ENCODE measurements at places on chromosomes 2 and 18.

DNA sequence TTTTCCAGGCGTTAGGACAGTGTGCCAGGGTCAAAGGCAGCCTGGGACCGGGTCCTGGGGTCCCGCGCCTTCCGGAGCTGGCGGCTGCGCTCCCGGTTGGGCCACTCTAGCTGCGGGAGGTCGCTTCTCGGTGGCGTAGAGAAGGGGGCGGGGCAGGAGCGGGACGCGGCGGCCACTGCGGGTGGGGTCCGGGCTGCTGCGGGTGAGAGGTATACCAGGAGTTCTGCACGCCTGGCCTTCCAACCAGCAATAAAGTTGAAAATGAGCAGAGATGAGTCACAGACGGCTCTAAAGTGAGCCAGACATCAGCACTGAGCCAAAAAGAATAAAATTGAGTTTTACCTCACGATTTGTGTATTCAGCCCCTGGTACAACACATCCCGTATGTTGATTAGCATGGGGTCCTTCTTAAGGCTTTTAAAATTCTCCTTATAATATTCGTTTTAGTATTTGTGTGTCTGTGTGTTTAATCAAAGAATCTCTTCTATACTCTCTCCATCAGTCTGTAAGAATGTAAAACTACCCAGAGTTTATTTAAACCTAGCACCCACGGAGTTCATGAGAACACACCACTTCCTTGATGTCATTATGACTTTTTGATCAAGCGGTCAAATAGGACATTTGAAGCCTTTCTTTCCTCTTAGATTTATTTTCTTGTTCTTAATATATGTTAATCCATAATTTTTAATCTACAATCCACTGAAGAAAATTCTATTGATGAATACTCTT lies at the start of gene C1GALT1C1L:
Gene C1GALT1C1L (minus strand): TSS at position 108 of the 729 bp plus-strand sequence. CDS start 107 bp downstream, at position 1.
- peak; percentile 13 for DNase-seq

GRCh38 chr18:8987241-8987640 lies 115.3 kb upstream of the NDUFV2 start:
- no peak for DNase-seq

- no peak for DNase-seq
These were observed 3.1 kb downstream of the CXCR2 start for GRCh38 chr2:218128781-218129457.

GRCh38 chr2:137050949-137051348 lies 285.6 kb downstream of the THSD7B start:
- DNase-seq = no peak

GRCh38 chr2:32427672-32428610 lies 71.1 kb downstream of the BIRC6 start:
- no peak for DNase-seq

DNA sequence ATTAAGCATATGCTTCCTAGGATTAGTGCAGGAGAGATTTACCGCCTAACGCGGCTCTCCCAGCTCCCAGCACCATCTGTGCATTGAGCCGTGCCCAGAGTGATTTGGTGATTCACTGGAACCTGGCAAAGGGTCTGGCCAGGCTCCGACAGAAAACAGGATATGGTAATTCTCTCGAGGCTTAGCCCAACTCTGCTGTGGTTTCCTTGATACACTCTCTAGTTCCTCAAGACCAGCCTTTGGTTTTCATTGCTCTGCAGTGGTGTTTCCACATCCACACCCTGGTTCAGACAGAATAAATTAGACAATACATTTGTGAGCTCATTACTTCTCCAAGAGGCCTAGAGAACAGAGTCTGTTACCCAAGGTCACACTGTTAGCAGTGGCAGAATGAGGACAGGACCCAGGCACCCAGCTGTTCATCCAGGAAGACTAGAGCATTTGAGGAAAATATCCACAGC lies 23.0 kb upstream of the SMAD2 start:
- DNase-seq = no peak

All from fibroblast of skin of left biceps (primary cell).